ENCODE measurements at places on chromosomes 12 and 14.

DNA sequence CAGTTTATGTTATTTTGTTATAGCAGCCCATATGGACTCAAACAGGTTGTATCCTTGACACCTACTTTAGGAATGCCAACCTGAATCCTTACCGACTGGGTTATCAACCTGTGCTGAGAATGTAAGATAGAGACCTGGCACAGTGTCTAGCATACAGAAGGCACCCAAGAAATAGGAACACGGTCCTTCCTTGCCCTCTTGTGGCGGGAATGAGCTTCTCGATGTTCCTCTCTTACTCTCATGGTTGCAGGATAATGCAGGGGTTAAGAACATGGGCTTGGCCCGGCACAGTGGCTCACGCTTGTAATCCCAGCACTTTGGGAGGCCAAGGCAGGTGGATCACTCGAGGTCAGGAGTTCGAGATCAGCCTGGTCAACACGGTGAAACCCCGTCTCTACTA, 6.5 kb downstream of the C12orf43 start:
- DNase-seq: no peak

- no peak for DNase-seq
Measured at GRCh38 chr14:22898302-22899090, 15.5 kb downstream of the REM2 start.

- no peak for DNase-seq
Measured at GRCh38 chr12:12586879-12587675, 24.4 kb upstream of the DUSP16 start.

DNA sequence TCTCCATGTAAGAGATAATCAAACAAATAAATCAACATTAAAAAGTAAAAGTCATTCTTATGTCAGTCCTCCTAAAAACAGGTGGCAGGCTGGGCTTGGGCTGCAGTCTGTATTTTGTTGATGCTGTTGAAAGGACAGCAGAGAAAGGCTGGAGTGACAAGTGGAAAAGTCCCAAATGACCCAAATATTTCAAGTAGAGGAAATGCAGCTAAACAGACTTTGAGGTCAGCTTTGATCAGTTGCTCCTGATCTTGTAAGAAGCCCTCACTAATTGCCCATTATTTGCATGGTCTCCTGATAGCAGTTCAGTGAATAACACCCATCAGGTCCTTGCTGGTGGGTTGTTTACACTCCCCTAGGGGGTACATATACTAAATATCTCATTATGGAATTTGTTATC, 24.9 kb downstream of the TBX3 start:
- DNase-seq: no peak

DNA sequence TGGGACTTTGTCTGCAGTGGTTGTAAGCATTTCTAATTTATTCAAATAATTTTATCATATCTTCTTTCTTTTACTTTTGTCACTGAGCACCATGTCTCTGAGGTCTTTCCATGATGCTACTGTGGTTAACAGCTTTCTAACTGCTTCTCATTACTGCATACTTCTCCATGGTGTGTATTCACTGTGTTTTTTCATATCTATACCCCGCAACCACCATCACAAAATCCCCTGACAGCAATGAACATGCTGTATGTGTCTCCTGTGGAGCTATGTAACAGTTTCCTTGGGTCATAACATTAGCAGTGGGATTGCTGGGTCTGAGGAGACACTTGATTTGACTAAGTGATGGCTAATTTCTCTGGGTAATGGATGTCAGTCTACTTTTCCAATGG, 29.2 kb upstream of the CHST11 start:
- DNase-seq: no peak

GRCh38 chr12:80187660-80188090, 88.3 kb downstream of the OTOGL start:
- DNase-seq: no peak

- DNase-seq: no peak
Measured at GRCh38 chr14:43232261-43232660, 1274.8 kb downstream of the FSCB start.

GRCh38 chr12:18496156-18496555, 234.8 kb downstream of the PIK3C2G start:
- no peak for DNase-seq

DNA sequence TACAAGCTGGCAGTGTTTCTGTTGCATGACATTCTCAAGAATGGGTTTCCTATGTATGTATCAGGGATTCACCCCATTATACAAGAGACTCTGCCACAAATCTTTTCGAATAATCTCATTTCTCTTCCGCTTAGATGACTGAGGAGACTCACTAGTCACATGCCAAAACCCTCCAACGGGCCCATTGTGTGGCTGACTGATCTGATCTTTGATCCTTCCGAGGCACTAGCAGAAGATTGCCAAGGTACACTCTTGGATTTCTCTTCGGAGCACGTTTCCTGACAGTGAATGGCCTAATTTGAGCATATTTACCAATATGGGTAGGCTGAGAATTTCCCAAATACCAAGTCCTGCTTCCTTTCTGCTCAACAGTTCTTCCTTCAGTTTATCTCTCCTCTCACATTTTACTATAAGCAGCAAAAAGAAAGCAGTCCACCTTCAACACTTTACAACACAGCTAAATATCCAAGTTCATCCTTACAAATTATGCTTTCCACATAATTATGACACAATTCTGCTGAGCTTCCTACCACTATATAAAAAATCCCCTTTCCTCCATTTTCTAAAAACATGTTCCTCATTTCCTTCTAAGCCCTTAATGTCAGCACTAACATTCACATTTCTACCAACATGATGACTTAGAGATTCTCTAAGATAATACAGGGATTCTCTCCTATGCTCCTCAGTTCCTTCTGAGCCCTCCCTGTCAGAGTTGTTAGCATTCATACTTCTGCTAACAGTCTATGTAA, 11.0 kb downstream of the PRPH start:
- DNase-seq: no peak

DNA sequence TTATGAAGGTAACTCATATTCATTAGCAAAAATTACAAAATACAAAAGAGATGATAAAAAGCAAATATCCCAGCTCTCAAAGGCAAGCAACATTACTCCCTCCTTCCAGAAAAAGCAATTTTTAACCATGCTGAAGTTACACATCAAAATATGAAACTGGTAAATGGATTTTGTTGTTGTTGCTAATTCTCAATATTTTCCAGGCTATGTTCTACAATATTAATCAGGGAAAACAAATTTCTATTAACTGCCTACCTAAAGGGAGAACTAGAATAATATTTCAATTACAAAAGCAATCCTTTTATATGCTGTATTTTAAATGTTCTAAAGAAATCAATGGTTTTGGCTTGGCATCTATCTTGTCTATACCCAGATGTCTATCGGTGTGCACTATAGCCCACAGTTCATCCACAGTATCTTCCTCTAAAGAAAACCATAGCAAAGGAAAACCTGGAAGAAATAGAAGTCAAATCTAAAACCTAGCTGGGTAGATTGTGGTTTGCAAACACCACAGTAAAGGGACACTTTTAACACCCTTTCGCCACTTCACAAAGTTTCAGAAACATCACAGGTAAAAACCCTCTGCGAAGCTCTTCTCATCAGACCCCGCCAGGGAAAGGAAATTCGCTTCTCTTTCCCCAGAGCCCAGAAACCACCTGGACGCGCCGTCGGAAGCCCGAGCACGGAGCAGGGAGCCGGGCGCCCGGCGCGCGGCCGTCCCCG, 32.0 kb downstream of the TC2N start:
- DNase-seq: no peak

DNA sequence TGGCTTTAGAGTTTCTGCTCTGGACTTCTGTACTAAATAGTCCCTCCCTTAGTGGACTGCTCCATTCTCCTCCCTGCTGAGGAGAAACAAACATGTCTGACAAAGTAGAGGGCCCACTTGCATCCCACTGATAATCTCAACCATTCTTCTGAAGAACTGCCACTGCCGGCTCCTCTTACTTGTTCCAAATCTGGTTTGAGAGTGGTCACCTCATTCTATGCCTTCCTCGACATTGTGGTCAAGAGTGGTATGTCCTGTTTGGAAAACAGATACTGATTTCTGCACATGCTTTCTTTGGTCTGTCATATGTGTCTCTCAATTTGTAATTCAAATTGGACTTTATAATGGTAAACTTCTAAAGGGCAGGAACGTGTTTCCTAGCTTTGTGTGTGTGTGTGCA, 36.3 kb upstream of the PLEKHA5 start:
- DNase-seq: no peak

- no peak for DNase-seq
Measured at GRCh38 chr12:56431850-56432249, 17.4 kb downstream of the TIMELESS start.

DNA sequence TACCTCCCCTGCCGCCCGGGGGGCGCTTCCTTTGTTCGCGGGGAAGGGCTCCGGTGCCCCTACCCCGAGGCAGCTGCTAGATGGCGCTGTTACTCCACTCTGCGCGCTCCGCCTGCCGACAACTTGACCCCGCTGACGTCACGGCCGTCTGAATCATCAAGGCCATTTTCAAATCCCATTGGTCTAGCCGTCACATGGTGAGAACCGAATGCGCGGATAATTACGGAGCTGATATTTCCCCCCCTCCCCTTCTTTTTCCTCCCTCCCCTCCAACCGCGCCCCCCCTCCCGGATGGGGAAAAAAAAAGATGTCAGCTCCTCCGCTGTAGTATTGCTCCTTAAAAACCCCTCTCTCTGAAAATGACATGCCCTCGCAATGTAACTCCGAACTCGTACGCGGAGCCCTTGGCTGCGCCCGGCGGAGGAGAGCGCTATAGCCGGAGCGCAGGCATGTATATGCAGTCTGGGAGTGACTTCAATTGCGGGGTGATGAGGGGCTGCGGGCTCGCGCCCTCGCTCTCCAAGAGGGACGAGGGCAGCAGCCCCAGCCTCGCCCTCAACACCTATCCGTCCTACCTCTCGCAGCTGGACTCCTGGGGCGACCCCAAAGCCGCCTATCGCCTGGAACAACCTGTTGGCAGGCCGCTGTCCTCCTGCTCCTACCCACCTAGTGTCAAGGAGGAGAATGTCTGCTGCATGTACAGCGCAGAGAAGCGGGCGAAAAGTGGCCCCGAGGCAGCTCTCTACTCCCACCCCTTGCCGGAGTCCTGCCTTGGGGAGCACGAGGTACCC, at the start of gene HOXC10:
Gene HOXC10, plus strand, starts transcription at position 246 of the 791 bp plus-strand sequence. Its CDS starts 114 bp downstream, at position 360.
- DNase-seq: peak; percentile 48

- no peak for DNase-seq
Measured at GRCh38 chr14:33668066-33668465, 282.8 kb downstream of the EGLN3 start.

GRCh38 chr14:82354126-82354525, 820.5 kb upstream of the SEL1L start:
- no peak for DNase-seq

- no peak for DNase-seq
Measured at GRCh38 chr12:65229441-65229840, 49.0 kb upstream of the MSRB3 start.

DNA sequence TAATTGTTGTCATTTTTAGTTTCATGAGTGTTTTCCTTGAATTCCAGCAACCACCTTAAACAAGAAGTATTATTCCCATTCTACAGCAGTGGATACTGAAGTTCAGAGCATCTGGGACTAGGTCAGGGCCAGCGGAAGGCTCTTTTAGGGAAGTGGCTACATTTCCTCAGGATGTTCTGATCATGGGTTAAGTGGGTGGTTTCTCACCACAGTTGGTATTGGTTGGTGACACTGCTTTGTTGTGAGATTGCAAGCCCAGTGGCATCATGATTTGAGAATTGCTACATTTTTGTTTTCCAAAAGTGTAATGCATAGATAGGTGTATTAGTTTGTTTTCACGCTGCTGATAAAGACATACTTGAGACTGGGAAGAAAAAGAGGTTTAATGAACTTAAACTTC, 47.1 kb downstream of the SYNE2 start:
- DNase-seq: no peak

GRCh38 chr14:68094158-68094557, 274.6 kb downstream of the RAD51B start:
- DNase-seq: no peak

DNA sequence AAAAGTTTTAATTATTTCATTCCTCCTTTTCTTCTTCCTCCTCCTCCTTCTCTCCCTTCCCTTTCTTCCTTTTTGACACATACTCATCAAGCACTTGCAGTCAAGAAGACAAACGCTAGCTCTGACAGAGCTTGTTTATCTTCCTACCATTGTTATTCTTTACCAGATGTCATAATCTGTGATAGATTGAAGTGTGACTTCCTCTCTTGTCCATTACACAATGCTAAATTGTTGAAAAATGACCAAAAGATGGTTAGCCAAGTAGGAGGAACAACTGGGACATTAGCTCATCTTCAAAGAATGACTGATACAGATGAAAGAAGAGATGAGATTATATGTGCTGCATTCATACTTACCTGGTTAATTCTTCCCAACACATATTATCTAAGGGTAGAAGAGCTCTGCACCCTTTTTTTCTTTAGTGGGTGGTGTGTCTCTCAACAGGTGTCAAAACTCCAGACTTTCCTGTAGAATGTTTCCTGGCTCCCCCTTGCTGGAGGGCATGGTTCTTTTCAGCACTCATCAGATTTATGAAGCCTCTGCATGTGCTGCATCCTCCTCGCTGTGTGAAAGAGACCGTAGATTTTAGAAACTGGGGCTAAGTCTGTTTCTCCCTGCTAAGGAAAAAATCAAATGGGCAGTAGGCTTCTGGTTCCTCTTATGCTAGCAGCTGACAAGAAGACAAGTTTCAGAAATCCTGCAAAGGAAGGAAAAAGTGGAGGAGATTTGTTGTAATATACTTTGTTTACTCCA, 147.1 kb downstream of the TMX1 start:
- no peak for DNase-seq

GRCh38 chr12:25997201-25997963, 38.9 kb downstream of the RASSF8 start:
- no peak for DNase-seq

DNA sequence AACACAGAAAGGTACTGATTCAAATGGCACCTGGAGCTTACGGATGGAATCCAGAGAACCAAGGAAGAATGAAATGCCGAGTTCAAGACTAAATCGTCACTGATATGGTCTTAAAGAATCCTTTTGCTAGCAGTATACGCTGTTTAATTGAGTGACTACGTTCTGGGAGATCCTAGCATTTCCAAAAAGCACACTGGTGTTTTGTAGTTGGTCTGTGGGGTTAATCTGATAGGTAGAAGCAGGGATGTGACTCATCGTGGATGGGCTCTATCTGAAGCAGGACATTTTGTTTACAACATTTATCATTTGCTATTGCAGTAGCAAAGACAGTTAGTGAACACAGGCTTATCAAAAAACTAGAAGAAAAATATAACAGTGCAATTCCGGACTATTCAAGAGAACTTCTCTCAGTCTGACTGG, 169.2 kb upstream of the HMGA2 start:
- no peak for DNase-seq

GRCh38 chr14:25607192-25607591, 557.2 kb upstream of the STXBP6 start:
- no peak for DNase-seq
